Activated CD4-positive, alpha-beta memory T cell treated with anti-CD3 and anti-CD28 coated beads, Interleukin-2, amount 10 ng/mL, durations not matched to agents 7 days and 5 days (primary cell): ENCODE measurements at places on chromosomes 11 and 22. TPM values are rescaled to one million over a fixed set of nuclear protein-coding genes. Genes with fewer than 3 reads are reported as not detected.

- no peak for DNase-seq
These were observed 33.0 kb downstream of the ATXN10 start for GRCh38 chr22:45704648-45705047.

- DNase-seq, result no peak
These were observed 41.6 kb downstream of the AHNAK start for GRCh38 chr11:62505059-62505439.

- DNase-seq, result no peak
These were observed 284.0 kb downstream of the LRRC4C start for GRCh38 chr11:41175304-41175972.

- DNase-seq, result peak; percentile 8
These were observed 17.1 kb upstream of the TOLLIP start for GRCh38 chr11:1326435-1327063.

- no peak for DNase-seq
These were observed 99.6 kb downstream of the KIAA1671 start for GRCh38 chr22:25051983-25052710.

DNA sequence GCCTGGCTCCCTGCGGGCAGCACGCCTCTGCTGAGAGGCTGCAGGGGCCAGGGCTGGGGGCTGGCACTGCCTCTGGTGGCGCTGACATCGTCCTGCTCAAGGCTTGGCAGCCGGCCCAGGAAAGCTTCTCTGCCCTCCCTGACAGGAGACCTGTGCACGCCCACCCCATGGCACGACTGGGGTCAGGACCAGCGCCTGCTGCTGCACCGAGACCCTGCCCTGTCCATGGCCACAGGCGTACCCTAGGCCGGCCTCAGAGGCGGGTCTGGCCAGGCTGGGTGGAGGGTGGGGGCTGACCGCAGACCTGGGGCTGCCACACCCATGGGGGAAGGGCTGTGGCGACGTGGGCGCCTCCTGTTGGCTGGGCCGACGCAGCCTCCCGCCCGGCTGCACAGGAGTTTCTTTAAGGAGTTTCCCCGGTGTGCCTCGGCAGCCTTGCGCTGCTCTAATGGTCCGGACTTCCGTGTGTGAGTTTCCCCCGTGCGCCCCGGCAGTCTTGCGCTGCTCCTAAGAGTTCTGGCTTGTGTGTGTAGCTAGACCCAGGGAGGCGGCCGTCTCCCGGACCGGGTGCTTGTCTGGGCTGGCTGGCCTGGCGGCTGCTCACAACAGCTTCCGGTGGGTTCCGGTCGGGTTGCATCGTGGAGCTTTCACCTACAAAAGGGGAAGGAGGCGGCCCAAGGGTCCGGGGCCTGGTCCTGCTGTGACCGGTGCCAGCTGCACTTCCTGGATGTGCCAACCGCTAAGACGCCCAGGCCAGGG is 4.6 kb downstream of the TRABD start:
- peak; percentile 87 for DNase-seq

GRCh38 chr11:12743834-12744449 is 69.7 kb downstream of the TEAD1 start:
- no peak for DNase-seq

DNA sequence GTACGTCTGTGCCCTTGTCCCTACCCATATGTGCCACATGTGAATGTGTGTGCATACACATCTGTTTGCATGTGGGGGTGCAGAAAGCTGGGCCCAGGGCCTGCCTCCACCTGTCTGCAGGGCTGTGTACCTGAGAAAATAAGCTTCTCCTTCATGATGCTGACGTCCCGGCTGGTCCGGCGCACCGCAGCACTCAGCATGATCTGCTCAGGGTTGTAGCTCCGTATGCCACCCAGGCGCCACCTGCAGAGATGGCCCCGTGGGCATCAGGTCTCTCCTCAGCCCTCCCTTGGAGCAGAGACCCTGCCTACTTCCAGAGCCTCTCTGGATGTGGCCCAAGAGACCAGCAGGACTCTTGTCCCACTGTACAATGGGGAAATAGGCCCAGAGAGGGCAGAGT is 3.8 kb upstream of the KLHL35 start:
- DNase-seq, result no peak

DNA sequence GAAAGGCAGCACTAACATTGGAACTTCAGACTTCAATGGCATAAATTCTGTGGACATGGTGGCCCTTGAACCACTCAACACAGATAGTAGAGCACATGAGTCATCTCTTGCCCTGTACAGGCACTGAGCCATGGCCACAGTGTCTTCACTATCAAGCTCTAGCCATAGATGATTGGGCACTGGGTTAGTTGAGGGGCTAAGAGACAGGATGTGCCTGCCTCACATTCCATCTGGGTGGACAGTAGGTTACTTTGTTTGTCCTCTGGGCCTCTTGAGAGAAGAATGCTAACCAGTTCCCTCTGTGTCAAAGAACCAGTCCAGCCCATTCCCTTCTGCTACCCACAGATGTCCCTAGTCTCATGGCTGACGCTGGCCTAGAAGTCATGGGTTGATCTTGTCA is 39.8 kb downstream of the OR6Q1 start:
- DNase-seq, result no peak

- DNase-seq, result no peak
These were observed 608.1 kb upstream of the CADM1 start for GRCh38 chr11:116112087-116112935.

GRCh38 chr22:23743303-23743705 is 7.6 kb downstream of the ZNF70 start:
- DNase-seq, result no peak

DNA sequence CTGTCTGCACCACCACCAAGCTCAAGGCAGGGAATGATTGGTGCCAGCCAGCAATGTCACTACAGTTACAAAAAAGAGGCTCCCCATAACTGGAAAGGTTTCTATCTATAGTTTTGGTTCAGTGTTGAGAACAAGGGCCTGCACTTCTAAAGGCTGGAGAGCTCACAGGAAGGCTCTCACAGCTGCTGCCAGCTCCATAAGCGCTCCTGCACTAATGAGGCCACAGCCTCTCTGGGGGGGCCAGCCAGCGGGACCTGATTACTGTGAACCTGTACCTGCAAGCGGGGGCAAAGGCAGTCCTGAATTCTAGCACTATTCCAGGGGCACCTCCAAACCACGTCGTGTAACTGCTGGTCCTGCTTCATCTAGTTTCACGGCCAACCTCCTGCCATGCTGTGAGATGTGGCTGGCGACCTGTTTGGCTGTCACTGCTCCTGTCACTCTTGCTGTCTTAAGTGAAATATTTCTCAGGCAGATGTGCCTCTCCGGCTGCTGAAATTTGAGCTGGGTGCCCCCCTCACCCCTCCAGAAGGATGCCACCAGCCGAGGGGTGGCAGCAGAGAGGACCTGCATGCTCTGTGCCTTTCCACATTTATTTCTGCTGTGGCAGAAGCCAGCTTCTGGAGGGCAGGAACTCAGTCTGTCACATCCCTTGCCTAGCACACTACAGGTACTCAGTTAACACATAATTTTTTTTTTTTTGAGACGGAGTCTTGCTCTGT is 53.3 kb upstream of the ARFGAP3 start:
- no peak for DNase-seq

DNA sequence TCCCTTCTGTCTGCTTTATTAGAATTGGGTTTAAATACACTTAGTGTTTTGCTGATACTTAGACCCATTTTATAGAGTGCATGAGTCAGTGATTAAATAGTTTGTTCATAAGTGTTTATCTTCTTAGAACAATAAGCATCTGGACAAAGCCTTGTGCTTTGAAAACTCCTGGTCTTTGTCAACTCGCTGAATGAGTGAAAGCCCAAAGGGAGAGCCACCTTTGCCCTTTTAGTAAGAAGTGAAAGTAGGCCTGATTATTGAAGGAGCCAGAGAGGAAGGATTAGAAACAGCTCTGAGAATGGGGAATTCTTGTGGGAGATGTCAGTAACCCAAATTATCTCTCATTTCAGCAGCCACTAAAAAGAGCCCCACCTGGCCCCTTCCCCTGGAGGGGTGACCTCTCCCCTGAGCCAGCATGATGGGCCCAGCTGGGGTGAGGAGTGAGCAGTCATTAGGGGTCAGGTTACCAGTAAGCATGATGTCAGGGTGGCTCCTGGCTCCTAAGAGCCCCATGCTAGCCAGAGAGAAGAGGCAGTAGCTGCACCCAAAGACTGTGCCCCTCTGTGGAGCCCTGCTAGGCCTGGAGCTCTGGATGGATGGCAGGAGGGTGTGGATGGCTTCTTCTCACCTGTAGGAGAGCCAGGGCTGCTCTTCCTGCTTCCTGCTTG is 125.1 kb upstream of the E2F8 start:
- no peak for DNase-seq

DNA sequence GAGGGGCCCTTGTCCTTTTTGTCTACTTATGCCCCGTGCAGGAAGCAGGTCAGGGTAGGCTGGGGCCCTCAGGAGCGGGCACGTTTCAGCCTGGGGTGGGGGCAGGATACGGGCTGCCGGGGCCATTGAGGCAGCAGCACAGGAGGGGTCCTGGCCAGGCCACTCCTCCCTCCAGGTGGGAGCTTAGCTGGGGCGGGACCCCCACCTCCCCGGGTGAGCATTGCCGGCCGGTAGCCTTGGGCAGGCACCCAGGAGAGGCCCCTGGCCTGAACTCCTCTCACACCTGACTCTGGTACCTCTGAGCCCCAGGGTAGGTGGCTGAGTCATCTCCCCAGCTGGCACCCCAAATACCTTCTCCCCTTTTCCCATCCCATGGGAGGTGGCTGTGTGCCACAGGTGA is 5.0 kb upstream of the MUC6 start:
- DNase-seq, result no peak

DNA sequence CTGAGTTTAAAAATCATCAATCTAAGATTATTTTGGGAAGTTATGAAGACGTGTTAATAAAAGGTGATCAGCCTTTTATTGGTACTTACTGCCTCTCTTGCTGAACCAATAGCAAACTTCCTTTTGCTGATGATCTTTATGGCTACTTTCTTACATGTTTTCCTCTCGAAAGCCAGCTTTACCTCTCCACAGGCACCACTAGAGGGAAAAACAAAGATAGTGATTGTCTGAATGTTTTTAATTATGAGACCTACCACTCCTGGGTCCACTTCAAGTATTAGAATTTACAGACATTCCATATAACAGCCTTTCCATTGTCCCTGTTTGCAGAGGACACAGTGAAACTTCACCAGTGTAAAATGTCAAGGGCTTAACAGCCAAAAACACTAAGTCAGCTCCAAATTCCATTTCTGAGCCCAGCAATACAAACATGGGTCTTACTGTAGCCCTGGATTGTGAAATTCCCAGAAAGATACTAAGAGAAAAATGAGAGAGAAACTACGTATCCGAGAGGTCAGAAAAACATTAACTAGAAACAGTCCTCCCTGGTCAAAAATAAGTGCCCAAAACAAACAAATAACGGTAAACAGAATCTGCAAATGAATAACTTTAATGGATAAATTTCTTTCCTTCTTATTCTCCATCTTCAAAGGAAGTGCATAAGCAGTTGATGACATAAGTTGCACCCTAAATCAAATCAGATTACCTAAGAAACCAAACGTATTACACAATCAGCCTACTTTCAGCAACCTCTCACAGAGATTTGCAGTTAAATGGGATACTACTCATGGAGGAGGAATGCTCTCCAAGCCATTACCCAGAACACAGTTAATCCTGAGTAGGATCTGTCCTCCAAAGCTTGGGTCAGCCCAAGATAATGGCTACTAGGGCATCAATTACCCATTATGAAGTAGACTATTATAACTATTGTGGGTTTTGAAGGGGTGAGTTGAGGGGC is 29.5 kb downstream of the CHEK2 start:
- no peak for DNase-seq

DNA sequence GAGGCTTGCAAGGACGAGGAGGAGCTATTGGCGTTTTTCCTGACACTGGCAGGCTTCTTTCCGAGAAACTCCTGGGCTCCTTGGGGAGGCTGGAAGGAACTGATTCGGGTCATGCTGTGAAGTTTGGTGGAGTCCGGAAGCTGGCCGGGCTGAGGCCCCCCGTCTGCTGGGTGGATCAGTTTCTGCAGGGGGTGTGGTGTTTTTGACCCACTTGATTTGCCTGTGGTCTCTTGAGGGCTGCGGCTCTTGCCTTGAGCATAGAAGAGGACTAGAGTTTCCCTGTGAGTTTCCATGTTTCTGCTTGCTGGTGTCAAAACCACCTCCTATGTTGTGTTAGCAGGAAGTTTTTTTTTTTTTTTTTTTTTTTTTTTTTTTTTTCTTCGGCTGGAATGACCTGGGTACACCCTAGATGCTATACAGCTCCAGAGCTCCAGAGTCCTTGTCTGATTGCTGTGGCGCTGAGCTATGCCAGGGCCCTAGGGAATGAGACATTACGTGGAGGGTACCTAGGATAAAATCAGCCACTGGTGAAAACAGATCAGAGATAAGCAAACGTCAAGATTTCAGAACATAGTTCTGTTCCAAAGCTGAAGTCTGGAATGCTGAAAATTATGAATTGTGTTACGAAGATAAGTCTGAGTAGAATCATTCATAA is 728 bp downstream of the TBC1D22A start:
- DNase-seq, result peak; percentile 42

- no peak for DNase-seq
These were observed 27.5 kb upstream of the JAM3 start for GRCh38 chr11:134041349-134041748.

GRCh38 chr11:97201743-97202612 is 812.2 kb downstream of the JRKL start:
- no peak for DNase-seq

GRCh38 chr11:102829316-102830000 is 14.0 kb downstream of the MMP3 start:
- DNase-seq, result no peak

- DNase-seq, result no peak
These were observed 24.8 kb upstream of the ADORA2A start for GRCh38 chr22:24402460-24403192.

DNA sequence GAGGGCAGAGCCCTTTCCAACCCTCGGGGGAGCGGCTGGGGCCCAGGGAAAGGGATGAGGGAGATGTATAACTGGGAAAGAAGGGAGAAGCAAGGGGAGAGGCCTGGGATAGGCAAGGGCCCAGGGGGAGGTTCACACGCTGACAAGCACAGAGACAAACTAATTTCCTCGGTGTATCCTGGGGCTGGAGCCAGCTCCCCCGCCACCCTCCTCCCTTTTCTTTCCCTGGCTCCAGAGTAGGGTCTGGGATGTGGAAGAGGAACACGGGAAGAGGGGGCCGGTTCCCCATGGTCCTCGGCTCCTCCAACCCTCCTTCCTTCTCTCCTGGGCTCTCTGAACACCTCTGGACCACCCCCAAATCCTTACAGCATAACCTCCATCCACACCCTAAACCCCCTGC is 6.9 kb downstream of the CLCF1 start:
- DNase-seq, result no peak

- DNase-seq, result no peak
These were observed 28.8 kb upstream of the CHKA start for GRCh38 chr11:68150037-68150436.

GRCh38 chr22:24550902-24551435 is 4.0 kb downstream of the GUCD1 start:
- no peak for DNase-seq

TMEM121B gene
- not detected for total RNA-seq

GRM5 gene
- total RNA-seq, result not detected

CHRM1 gene
- not detected for total RNA-seq

CECR2 gene
- not detected for total RNA-seq

RTN4R gene
- total RNA-seq, result 3.1 TPM

SLC22A25 gene
- not detected for total RNA-seq

BTG4 gene
- total RNA-seq, result not detected

PANX3 gene
- total RNA-seq, result not detected

REXO2 gene
- total RNA-seq, result 83.4 TPM

TYMP gene
- 89.1 TPM for total RNA-seq

C11orf87 gene
- not detected for total RNA-seq

CD6 gene
- total RNA-seq, result 293 TPM

SSTR3 gene
- total RNA-seq, result 3.4 TPM

KDELR3 gene
- 0.75 TPM for total RNA-seq
